ENCODE measurements at places on chromosomes 4 and X.

- no peak for DNase-seq
Measured at GRCh38 chr4:140690093-140690492, 66.1 kb downstream of the TBC1D9 start.

- peak; percentile 17 for DNase-seq
Measured at GRCh38 chrX:81201671-81202455, at the start of the genes HMGN5 and SH3BGRL. Gene HMGN5, minus strand, starts transcription at chrX:81201913. Its CDS starts 80,364 bp downstream, at chrX:81121549. Gene SH3BGRL, plus strand, starts transcription at chrX:81202102. Its CDS starts 99 bp downstream, at chrX:81202201.

DNA sequence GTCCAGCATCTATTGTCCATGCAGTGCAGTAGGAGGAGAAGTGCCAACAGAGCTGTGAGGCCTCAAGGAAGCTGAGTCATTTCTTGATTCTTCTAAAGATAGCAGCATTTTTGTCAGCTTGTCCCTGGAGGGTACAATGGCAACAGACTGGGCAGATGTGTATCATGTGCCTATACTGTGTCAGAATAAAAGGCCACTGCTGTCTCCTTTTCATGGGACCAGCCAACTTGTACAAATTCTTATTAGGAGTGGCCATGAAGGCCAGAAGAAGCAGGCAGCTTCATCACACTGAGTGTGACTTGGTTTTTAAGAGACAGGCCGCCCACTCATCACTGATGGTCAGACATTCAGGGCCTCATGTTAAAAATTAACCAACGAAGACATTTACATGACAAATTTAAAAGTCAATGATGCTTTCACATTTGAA is 185.0 kb upstream of the FAM241A start:
- peak; percentile 62 for DNase-seq

- DNase-seq = no peak
Measured at GRCh38 chr4:138983690-138984089, 31.9 kb upstream of the NOCT start.

GRCh38 chrX:2502668-2503519 is 2.1 kb upstream of the DHRSX start:
- DNase-seq = peak; percentile 98

- no peak for DNase-seq
Measured at GRCh38 chr4:112109360-112110058, 35.7 kb upstream of the FAM241A start.

DNA sequence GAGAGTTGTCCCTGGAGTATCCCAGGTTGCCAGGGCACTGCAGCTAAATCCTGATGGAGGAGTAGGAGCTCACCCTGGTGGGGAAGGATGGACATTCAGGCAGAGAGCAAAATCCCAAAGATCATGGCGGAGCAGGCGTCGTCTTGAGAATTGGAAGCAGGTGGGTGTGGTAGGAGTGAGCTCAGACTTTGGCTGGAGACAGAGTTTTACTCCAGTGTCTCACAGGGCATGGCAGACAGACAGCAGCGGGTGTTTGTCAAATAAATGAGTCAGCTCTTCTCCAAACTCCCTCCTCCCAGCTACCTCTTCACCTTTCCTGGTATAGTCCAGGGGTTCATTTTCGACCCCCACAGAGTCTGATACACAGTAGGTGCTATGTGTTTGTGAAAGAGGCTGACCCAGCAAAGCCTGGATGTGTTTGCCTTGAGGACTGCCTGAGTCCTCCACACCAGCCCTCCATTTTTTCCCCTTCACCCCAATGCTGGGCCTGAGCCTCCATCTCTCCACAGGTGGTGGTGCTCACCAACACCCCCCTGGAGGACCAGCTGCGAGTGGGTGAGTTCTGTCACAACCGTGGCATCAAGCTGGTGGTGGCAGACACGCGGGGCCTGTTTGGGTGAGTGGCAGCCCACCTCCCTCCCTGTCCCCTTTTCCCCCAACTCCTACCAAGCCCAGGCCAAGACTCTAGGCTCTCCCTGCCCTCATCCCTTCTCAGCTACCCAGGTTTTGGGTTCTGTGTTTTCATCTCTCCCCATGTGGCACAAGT is 6.9 kb downstream of the UBA1 start:
- DNase-seq = no peak

DNA sequence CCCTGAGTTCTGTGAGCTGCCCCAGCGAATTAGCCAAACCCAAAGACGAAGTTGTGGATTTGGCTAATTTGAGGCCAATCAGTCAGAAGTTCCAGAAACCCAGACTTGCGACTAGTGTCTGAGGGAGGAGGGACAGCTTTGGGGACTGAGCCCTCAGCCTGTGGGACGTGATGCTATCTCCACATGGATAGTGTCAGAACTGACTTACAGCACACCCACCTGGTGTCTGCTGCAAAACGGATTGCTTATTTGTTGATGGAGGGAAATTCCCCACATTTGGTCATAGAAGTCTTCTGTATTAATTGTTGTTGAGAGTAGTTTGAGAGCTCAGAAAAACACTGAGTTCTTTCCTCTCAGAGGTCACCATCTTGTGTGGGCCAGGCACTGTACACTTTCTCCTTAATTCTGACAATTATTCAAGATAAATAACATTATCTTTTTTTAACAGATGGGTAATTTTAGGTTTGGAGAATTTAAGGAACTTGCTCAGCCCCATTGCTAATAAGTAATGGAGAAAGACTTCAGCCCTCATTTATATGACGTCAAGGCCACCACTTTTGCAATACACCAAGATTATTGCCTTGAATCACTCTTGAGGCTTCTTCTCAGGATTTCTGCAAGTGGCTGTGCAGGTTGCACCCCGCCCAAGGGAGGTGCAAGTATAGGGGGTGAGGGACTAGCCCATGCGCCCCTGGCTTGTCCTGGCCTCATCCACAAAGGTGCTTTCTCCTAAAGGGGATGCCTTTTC is 16.7 kb downstream of the CLRN2 start:
- DNase-seq = peak; percentile 5

GRCh38 chr4:150402871-150403272 is 179.1 kb upstream of the MAB21L2 start:
- DNase-seq = no peak

DNA sequence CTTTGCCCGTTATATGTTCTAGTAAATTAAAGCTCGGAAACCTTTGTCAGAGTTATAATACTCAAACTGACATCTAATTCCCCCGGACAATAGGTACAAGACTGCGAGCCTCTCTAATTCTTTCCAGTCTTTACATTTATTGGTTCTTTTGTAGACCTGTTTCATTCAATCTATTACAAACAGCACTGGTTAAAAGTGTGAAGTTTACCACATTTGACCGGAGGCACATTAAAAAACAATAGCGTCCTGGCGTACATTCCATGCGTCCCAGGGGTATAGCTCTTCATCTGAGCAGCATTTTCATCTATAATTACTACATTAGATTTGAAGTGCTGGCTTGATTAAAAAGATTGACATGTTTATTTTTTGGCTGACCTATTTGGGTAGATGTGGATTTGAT is 49.9 kb upstream of the TENM3 start:
- DNase-seq = no peak

GRCh38 chrX:103565197-103565596 is 20.1 kb upstream of the TCEAL4 start:
- no peak for DNase-seq

- no peak for DNase-seq
Measured at GRCh38 chr4:108140328-108140727, 28.4 kb downstream of the LEF1 start.

- DNase-seq = no peak
Measured at GRCh38 chr4:80713409-80713808, 317.1 kb upstream of the BMP3 start.

GRCh38 chr4:183945741-183946140 is 40.6 kb downstream of the STOX2 start:
- DNase-seq = no peak

DNA sequence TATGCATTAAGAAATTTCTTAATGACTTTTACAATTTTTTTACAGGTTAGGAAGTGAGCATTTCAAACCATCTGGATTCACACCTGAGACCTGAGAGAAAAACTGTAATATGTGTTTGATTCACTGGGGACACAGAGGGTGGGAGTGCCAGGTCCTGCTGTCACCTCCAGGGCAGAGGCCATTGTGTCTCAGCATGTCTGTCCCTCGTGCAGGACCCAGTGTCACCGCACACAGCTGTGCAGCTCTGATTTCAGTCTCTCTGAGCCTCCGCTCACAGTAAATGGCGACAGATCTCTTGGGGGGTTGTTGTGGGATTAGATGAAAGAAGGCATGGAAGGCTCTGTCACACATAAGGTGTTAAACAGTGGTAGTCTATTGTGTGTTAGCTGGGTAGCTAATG is 23.0 kb upstream of the CLDN24 start:
- DNase-seq = no peak

- DNase-seq = no peak
Measured at GRCh38 chrX:123648028-123648810, 84.6 kb downstream of the THOC2 start.

- no peak for DNase-seq
Measured at GRCh38 chrX:153476666-153477363, 6.4 kb upstream of the HAUS7 start.

GRCh38 chr4:145734576-145735346 is 54.8 kb downstream of the C4orf51 start:
- DNase-seq = peak; percentile 94

- DNase-seq = no peak
Measured at GRCh38 chr4:57182132-57182874, 72.1 kb upstream of the IGFBP7 start.

DNA sequence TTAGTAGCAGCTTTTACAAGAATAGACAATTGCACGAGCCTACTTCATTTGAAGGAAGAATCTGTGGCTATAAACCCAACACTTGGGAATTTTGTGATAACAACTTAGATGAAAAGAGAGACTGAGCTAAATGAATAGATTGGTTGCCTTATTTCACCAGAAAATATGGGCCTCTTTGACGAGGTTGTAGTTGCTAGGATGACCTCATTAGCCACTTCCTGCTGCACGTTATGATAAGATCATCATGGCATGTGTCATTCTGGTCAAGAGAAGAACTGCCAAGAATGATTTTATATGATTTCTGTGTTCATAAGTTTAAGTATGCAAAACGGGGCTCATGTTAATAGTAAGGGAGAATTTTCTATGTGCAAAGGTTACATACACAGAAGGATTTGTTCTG is 321.9 kb upstream of the GIMD1 start:
- DNase-seq = no peak

- DNase-seq = no peak
Measured at GRCh38 chr4:177505171-177505615, 63.0 kb upstream of the AGA start.

GRCh38 chrX:119488749-119489148 is 20.5 kb downstream of the SLC25A5 start:
- peak; percentile 30 for DNase-seq

DNA sequence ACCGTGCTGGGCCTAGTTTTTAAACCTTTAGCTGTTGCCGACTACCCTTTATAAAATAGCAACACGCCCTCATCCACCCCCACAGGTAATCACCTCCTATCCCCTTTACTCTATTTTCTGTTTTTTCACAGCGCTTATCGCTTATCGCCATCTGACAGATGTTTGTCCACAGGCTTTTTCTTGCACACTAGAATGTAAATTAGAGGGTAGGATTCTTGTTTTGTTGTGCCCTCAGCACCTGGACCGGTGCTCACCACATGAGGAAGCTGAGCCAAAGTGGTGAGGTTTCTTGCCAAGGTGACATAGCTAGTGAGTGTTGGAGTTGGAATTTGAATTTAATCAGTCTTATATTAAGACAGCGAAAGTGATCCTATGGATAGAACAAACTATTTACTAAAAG is 2.9 kb upstream of the RBBP7 start:
- DNase-seq = peak; percentile 49

GRCh38 chr4:56790691-56791091 is 30.8 kb downstream of the SPINK2 start:
- no peak for DNase-seq

GRCh38 chr4:176565049-176565448 is 227.7 kb downstream of the VEGFC start:
- DNase-seq = no peak

DNA sequence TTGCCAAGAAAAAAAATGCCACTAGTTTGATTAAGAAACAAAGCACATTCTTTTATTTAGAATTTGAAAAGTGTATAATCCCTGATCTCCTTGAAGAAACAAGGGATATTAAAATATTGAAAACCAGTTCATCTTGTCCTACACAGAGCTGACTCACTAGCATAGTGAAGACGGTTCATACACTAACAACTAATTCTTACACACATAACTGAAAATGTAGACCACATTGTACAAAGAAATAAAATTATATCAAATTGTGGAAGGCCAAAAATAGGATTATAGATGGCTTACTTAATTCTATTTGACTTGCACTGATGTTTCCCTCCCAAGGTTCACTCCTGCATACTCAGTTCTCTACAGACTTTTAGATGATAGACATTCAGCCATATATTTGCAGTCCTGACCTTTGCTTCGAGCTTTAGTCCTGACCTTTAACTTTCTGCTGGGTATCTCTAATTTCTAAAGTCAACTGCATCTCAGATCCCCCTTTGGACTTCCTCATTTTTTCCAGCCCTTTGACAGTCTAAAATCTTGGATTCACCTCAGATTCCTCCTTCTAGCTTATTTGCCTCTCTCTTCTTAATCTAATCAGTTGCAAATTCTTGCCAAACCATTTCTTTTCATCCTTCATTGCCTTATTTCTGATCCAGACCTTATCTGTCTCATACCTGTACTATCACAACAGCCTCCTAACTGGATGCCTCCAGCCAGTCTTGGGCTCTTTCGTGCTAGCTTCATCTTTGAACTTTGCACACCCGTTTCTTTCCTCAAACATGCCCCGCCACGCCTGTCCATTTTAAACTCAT is 4.5 kb upstream of the WWC2 start:
- DNase-seq = peak; percentile 60

GRCh38 chr4:168634276-168634802 is 137.5 kb downstream of the PALLD start:
- no peak for DNase-seq

DNA sequence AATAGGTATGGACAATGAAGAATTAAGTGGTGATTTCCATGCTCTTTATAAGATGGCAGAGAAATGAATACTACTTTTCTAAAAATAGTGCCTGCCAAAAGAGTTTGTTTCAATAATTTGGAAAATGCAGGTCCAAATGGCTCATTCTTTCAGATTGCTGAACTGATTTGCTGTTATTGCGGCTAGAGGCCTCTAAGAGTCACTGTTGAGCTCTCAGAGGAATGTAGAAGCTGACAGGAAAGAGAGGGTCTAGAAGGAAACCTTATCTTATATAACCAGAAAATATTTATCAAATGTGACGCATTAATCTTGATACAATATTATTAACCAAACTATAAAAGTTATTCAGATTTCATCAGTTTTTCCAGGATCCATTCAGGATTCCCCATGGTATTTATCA is 65.7 kb upstream of the PAGE1 start:
- no peak for DNase-seq

- DNase-seq = no peak
Measured at GRCh38 chr4:152064282-152064681, 303.5 kb upstream of the GATB start.

DNA sequence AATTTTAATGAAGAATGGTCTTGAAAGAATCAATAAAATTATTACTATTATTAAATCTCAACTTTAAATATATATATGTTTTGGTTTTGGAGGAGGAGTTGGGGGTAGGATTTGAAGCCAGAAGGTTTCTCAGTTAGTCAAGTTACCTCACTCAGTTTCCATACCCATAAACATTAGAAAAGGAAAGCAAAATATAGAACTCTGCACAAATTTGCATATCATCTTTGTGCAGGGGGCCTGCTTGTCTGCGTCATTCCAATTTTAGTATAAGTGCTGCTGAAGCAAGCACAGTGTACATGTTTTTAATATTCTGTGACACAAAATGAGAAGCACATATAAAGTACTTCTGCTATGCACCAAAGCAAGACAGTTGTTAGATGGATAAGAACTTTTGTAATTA is 47.5 kb upstream of the SCRG1 start:
- DNase-seq = no peak
